Natural killer cell (primary cell): ENCODE measurements at places on chromosomes 7 and 10.

DNA sequence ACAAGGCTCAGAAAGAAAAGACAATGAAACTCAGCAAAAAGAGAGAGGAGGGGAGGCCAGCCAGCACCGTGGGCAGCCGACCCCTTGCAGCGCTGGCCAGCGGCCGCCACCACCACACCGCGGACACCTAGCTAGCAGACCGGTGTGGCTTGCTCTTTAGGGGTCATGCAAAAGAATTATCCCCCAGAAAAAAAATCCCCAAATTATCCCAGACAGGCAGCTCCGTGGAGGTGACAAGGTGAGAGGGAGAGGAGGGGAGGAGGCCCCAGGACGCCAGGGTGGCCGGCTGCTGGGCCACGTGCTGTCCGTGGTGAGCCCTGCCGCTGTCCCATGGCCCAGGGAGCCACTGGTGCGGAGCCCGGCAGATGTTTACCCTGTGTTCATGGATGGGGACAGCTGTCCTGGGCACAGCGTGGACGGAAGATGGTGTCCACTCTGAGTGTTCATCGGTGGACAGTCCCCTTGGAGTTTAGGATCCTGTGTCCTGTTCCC, 16.5 kb downstream of the YKT6 start:
- no peak for DNase-seq

GRCh38 chr7:74025730-74026129, 2.2 kb upstream of the ELN start:
- no peak for DNase-seq

GRCh38 chr7:98779800-98780587, 89.8 kb downstream of the TMEM130 start:
- no peak for DNase-seq

DNA sequence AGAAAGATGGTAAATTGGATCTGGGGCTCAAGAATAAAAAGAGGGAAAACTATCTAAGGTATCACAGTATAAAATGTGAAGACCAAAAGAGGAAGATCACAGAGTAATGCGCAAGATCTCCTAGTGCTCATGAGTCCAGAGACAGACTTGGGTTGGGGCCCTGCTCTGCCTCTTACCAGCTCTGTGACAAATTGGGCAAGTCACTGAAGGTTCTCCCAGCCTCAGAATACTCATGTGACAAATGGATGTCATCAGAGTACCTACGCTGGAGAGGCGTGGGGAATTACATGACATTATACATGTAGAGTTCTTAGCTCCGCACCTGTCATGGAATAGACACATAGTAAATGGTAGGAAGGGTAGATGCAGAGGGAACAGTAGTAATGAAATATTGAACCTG, 124.4 kb downstream of the DOCK4 start:
- peak; percentile 4 for DNase-seq

DNA sequence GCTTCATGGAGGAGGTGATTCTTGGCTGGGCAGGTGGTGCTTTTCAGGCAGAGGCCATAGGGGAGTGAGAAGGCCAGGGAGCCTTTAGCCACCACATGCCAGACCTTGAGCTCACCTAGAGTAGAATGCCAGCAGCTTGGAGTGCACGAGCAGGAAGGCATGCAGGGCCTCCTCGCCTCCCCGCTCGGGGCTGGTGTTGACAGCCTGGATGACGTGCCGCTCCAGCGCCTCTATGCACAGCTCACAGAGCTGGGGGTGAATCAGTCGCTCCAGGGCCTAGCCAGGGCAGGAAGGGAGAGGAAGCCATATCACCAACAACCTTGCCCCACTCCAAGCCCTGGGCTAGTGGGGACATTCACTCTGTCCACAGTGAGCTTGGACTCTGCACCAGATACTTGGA, 15.7 kb downstream of the HPS1 start:
- no peak for DNase-seq

- DNase-seq: no peak
Observed at GRCh38 chr10:104449391-104449790, 95.8 kb downstream of the CFAP58 start.

- DNase-seq: peak; percentile 33
Observed at GRCh38 chr7:24896031-24896501, 83.9 kb downstream of the OSBPL3 start.
